ENCODE measurements at places on chromosomes 3 and 15. TPM values are rescaled to one million over a fixed set of nuclear protein-coding genes. Genes with fewer than 3 reads are reported as not detected.

DNA sequence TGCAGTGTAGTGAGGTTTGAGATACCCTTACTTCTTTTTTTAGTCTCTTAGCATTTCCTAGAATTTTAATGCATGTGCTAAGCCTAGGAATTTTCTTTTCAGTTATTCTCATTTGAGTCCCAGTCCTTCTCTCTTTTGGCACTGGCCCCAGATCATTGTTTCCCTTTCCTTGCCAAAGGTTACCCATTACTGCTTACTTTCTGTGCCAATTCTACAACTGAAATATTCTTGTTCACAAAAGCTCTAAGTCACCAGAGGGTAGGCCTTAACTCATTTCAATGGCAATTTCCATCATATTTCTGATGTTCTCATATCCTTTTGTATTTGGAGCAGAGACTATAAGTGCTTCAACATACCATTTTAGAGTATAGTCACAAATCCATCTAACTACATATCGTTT lies 199.6 kb upstream of the CBLB start:
- DNase-seq, result no peak

- no peak for DNase-seq
Measured at GRCh38 chr3:69613286-69613685, 126.0 kb upstream of the MITF start.

Gene CDCP1
- total RNA-seq, result 2.5 TPM

DNA sequence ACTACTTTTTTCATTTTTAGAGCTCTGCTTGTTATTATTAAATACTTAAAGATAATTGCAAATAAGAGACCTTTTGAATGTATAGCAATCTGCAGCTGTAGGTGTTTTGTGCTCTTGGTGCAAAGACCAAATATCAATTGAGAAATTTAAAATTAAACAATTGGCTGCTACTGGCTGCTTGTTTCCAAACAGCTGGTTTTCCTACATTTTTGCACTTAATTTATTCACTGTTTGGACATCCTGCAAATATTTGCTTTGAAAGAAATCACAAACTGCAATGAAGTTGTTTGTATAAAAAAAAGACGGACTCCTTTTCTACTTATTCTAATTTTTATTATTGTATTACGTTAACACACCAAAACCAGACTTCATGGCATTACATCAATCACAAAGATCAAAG lies 35.6 kb downstream of the MED12L start:
- no peak for DNase-seq

- no peak for DNase-seq
Measured at GRCh38 chr3:49902511-49903345, 945 bp downstream of the MST1R start.

DNA sequence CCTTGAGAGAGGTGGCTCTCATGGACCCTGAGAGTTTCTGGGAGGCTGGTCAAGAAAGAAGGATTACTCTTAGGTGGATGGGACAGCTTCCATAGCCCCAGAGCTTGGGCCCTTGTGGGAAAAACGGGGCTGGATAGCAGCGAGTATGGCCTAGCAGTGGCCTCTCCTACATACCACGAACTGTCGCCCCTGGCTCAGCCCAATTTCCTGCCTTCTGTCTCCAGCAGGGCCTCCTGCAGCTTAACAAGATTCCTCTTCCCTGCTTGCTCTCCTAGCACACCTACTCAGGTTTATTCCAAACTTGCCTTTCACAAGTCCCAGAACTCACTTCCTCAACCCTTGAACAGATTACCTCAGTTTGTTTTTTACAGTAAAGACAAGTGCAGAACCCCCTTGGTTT lies 139.7 kb upstream of the TPM1 start:
- DNase-seq, result no peak

- peak; percentile 87 for DNase-seq
Measured at GRCh38 chr15:79004336-79004735, 59.5 kb upstream of the CTSH start.
